ENCODE measurements at places on chromosomes 13 and 19. TPM values are rescaled to one million over a fixed set of nuclear protein-coding genes. Genes with fewer than 3 reads are reported as not detected.

- no peak for DNase-seq
- H3K36me3 ChIP-seq, result no peaks in the 10 kb centered on the region
- no peak overlapping the region for H3K27ac ChIP-seq
- no peak overlapping the region for H3K4me3 ChIP-seq
- H3K27me3 ChIP-seq, result no peaks in the 10 kb centered on the region
- H3K4me1 ChIP-seq, result peaks cover 10% of the 10 kb centered on the region
These were observed 35.1 kb downstream of the NAXD start for GRCh38 chr13:110650436-110650835.

GRCh38 chr13:21148557-21149258 is 27.6 kb downstream of the SKA3 start:
- DNase-seq, result no peak
- no peaks in the 10 kb centered on the region for H3K27me3 ChIP-seq
- no peaks in the 10 kb centered on the region for H3K4me1 ChIP-seq
- H3K27ac ChIP-seq, result no peak overlapping the region

DNA sequence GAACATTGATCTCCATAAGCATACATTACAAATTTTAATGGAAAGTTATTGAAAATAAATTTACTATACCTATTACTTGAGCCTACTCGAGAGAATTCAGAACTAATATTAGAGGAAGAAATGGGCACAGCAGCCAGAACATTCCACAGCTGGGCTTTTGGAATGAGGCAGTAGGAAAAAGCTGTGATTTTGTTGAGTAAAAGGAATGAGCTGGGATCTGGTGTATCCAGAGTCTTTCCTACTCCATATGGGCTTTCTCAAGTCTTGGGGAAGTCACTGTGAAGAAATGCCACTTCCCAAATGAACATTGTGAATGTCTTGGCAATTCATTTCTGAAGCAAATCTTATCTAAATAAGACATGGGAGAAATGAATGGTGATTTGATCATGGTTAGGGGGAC is 93.1 kb downstream of the CYSLTR2 start:
- no peak for DNase-seq
- no peak overlapping the region for H3K4me3 ChIP-seq
- no peaks in the 10 kb centered on the region for H3K27me3 ChIP-seq
- H3K27ac ChIP-seq, result no peak overlapping the region
- H3K36me3 ChIP-seq, result no peaks in the 10 kb centered on the region

- no peak overlapping the region for H3K4me3 ChIP-seq
- H3K36me3 ChIP-seq, result no peaks in the 10 kb centered on the region
- no peaks in the 10 kb centered on the region for H3K27me3 ChIP-seq
- H3K27ac ChIP-seq, result no peak overlapping the region
- H3K4me1 ChIP-seq, result no peaks in the 10 kb centered on the region
These were observed 529.2 kb upstream of the NBEA start for GRCh38 chr13:34412817-34413375.

TMEM145 gene
- 6.6 TPM for total RNA-seq

ZNF486 gene
- total RNA-seq, result 26.9 TPM

UBE2L5 gene
- not detected for total RNA-seq

CGB2 gene
- not detected for total RNA-seq

ZNF578 gene
- 3.8 TPM for total RNA-seq

- no peak overlapping the region for H3K4me3 ChIP-seq
- DNase-seq, result no peak
- no peaks in the 10 kb centered on the region for H3K36me3 ChIP-seq
These were observed 792.1 kb upstream of the ARGLU1 start for GRCh38 chr13:107360010-107360409.

DNA sequence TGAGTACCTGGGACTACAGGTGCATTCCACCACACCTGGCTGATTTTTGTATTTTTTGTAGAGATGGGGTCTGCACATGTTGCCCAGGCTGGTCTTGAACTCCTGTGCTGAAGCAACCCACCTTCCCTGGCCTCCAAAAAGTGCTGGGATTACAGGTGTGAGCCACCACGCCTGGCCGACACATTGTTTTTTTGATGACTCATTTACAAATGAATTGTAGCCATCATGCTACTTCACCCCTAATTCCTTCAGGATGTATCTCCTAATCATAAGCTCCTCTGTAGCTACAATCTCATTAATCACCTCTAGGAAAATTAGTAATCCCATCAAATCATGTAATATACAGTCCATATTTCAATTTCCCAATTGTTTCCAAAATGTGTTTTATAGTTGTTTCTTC is 17.9 kb downstream of the RELB start:
- no peak for DNase-seq
- no peak overlapping the region for H3K27ac ChIP-seq
- no peaks in the 10 kb centered on the region for H3K36me3 ChIP-seq
- H3K4me1 ChIP-seq, result no peaks in the 10 kb centered on the region
- H3K4me3 ChIP-seq, result no peak overlapping the region
- no peaks in the 10 kb centered on the region for H3K27me3 ChIP-seq

FAM83E gene
- total RNA-seq, result 2.6 TPM

DENND1C gene
- total RNA-seq, result 0.19 TPM

DIRAS1 gene
- 2.7 TPM for total RNA-seq

DNA sequence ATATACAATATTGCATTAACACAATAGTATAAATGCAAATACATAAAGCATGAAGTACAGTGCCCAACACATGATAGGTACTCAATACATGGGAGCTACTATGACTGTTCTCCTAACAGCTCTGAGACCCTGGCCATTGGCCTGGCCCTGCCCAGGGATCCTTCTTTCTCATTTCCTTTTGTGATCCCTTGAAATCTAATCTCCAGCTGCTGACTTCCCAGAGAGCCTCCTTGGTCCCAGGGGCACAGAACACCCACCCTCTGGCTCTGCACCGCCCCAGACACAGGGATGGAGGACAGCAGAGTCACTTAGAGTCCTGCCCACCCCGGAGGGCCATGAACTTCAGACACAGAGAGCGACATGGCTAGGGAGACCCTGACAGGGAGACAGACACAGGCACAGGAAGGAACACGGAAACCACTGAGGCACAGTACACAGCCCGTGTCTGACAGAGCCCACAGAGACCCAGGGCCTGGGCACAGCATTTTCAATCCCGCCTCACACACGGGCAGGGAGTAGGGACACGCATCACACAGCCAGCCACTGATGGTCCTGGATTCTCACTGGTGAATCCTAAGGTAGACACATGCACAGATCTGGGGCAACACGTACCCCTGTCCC is 4.2 kb upstream of the SYCN start:
- no peak for DNase-seq
- H3K27me3 ChIP-seq, result peaks cover 16% of the 10 kb centered on the region
- H3K4me1 ChIP-seq, result no peaks in the 10 kb centered on the region
- H3K36me3 ChIP-seq, result no peaks in the 10 kb centered on the region

DNA sequence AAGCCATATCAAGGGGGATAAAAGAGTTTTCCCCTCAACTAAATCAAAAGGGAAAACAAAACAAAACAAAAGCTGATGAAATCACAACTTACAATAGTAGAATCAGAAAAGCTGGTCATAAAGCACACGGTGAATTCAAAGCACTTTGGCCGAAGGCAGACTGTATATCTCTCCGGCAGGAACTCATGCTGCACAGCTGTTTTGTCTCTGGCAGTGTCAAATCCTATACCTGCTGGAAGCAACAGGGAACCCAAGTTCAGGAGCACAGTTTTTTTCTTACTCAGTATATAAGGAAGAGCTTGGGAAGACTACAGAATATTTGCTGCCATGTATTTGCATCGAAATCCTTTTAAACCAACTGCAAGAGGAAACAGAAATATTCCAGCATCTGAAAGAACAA is 213.7 kb downstream of the RFC3 start:
- H3K4me1 ChIP-seq, result no peaks in the 10 kb centered on the region
- no peaks in the 10 kb centered on the region for H3K27me3 ChIP-seq
- no peak for DNase-seq
- no peaks in the 10 kb centered on the region for H3K36me3 ChIP-seq
- no peak overlapping the region for H3K4me3 ChIP-seq
- H3K27ac ChIP-seq, result no peak overlapping the region

WASF3 gene
- total RNA-seq, result 106 TPM

DNA sequence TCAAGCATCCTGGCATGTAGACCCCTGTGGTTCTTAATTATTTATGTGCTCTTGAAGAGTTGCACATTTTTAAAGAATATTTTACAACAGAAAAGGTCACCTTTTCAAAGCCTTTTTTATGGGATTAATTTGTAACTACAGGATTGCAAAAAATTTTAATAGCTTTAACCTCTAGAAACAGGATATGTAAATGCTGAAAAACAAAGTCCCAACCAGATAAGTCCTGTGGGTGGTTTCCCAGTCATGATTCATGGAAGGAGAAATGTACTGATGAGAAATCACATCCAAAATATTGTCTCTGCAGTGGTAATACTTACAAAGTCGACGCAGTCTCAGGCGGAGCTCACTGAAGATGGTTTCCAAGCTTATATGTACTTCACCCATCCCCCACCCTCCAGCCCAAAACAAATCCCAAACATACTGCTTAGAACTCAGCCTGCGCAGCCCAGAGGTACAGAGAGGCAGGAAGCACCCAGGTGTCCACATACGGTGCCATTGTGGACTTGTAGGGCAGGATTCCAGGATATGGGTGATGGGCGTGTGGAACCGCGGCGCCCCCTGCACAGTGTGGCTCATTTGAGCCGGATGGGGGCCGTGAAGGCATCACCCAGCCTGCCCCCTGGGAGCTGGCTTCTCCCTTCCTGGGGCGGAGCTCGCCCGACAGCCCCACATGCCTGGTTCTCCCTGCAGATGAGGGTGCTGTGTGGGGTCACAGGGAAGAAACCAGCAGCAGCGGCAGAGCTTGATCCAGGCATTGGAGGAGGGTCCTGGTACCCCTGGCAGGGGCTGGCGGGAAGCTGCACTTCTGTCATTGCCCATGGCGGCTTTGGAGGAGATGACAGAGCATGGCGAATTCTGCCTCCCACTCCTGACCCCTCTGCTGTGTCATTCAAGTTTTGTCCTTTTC is 101.2 kb downstream of the ATP11A start:
- no peak overlapping the region for H3K27ac ChIP-seq
- H3K27me3 ChIP-seq, result no peaks in the 10 kb centered on the region
- H3K4me1 ChIP-seq, result no peaks in the 10 kb centered on the region
- H3K36me3 ChIP-seq, result no peaks in the 10 kb centered on the region

- H3K4me3 ChIP-seq, result no peak overlapping the region
- H3K27me3 ChIP-seq, result no peaks in the 10 kb centered on the region
- DNase-seq, result peak; percentile 31
- H3K36me3 ChIP-seq, result no peaks in the 10 kb centered on the region
- no peaks in the 10 kb centered on the region for H3K4me1 ChIP-seq
These were observed 61.1 kb upstream of the HMGB1 start for GRCh38 chr13:30526612-30527495.

GRCh38 chr19:34316741-34317301 is 48.2 kb upstream of the GPI start:
- H3K36me3 ChIP-seq, result no peaks in the 10 kb centered on the region
- H3K27me3 ChIP-seq, result no peaks in the 10 kb centered on the region
- H3K4me1 ChIP-seq, result no peaks in the 10 kb centered on the region
- H3K4me3 ChIP-seq, result no peak overlapping the region
- H3K27ac ChIP-seq, result no peak overlapping the region
